Activated gamma-delta T cell treated with anti-CD3 and anti-CD28 coated beads, Interleukin-2, amount 50 U/mL, for 16 hours (primary cell): ENCODE measurements at places on chromosomes 3 and 15.

DNA sequence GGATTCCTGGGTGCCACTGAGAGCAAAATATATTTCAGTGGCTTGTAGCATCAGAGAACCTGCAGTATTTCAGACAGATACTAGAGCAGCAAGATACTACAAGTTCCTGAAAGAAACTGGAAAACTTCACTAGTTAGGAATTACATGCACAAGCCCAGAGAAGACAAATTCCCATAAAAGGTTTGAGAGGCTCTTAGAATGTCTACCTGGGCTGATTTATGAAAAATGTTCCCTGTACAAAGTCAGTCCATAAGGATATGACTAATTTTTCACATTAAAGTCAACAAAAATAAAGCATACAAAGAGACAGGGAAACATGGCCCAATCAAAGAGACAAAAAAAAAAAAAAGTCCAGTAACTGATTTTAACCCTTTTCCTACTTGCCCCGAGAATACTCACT is 302.6 kb downstream of the POLQ start:
- no peak for DNase-seq

- DNase-seq: no peak
Measured at GRCh38 chr3:39398700-39399099, 7.8 kb upstream of the RPSA start.

GRCh38 chr3:134377896-134378295 is 3.6 kb upstream of the AMOTL2 start:
- no peak for DNase-seq

- no peak for DNase-seq
Measured at GRCh38 chr3:14532691-14533456, 7.3 kb downstream of the GRIP2 start.

GRCh38 chr3:40312661-40313226 is 3.2 kb downstream of the EIF1B start:
- no peak for DNase-seq

DNA sequence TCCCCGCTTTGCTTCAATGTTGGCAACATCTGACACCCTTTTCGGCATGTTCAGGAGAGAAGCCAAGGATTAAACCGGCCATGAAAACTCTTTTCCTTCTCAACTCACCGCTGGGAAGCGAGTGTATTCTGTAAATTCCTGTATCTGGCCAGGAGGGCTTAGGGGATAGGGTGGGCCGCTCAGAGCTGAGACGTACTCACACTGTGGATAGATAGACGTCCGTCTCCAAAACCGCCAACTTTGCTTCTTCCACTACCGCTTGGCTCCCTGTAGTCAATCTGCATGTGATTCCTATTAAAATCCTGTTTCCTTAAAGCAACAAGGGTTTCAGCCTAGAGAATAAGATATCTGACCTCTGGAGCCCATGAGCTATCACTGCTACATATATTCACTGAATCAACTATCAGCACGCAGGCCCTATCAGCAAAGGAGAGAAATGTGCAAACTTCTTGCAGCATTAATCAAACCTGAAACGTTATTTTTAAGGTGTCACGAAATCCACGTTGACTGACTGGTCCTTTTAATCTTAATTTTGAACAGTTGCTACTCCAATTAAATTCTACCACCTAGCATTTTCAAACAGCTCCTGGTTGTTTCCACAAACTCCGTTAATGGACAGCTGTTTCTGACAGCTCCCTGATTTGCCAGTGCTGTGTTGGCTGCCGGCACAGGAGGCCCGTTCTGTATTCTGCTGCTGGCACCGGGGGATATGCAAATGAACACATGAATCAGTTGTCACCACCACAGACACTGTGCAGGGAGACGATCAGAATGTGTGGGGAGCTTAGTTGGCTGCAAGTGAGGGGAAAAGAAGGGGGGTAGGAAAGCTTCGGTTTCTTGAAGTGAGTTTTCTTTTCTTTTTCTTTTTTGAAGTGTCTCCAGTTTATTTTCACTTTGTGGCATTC is 438.9 kb upstream of the ARRDC4 start:
- DNase-seq: no peak

GRCh38 chr3:103919327-103919726 is 1447.4 kb upstream of the ALCAM start:
- DNase-seq: no peak

GRCh38 chr3:45398178-45398577 is 9.8 kb downstream of the LARS2 start:
- no peak for DNase-seq

- no peak for DNase-seq
Measured at GRCh38 chr3:158790901-158791589, 10.8 kb upstream of the MFSD1 start.

DNA sequence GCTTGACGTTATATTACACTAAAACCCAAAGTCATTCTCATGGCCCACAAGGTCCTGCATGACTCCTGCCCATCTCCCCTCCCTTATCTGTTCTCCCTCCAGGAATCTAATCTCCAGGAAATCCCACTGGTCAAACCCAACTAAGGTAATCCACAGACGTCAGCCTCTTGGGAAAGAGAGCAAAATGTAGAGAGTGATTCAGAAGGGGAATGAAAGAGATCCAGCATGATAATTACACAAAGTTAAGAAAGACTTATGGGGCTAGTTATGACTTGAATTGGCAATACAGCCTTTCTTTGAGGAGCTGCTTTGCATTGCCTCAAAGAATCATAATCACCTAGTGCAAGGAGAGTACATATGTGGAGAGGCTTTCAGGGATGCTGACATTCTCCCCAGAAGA is 137.8 kb upstream of the MYRIP start:
- DNase-seq: no peak

DNA sequence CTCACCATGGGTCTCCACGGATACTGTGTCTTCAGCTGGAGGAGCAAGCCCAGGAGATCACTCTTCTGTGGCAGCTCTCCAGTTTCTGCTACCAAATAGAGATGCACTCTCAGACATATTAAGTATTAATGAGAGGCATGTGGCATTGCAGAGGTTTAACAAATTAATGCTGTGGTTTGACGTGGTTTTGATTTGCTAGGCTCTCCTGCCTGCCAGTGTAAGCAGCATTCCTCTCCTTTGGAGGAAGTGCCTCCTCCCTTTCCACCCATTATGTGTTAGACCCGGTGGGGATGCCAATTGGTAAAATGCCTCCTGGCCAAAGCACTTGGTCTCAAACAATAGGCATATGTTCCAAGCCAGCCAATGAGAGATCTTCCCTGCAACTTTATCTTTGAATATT is 124.8 kb downstream of the MYLK start:
- DNase-seq: no peak

DNA sequence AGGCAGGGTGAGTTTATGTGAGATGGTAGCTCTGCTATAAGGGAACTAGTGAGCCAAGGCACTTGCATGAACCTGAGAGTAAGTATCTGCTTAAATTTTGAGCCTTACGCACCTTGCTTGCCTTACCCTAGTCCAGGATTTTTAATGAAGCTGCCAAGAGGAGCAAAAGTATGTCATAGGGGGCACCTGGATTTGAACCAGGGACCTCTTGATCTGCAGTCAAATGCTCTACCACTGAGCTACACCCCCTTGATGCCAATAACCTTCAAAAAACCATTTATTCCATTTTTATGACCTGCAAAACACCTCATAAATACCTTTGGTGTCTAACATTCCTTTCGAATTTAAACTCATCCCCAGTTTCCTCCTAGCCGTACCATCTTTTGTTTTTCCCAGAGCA is 88.3 kb upstream of the ACP3 start:
- no peak for DNase-seq
